ENCODE measurements at places on chromosomes 6 and 20.

GRCh38 chr6:16333580-16333979 lies 95.2 kb downstream of the GMPR start:
- DNase-seq = no peak

DNA sequence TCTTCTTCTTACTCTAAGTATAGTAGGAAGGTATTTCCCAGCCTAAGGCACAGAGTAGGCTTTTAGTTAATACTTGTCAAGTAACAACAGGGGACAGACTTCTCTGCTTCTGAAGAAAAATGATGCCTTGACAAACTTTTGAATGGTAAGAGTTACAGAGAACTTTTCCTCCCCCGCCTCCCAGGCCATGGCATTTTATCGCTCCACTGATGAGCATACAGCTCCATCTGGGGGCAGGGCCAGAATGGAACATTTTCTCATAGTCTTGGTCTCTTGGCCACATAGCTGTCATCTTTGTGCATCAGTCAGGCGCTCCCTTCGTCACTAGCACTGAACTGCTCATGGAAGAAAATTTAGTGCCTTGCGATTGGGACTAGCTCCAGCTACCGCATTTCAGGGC lies 1066.8 kb upstream of the CITED2 start:
- DNase-seq = no peak

GRCh38 chr20:43766385-43766784 lies 39.6 kb upstream of the GTSF1L start:
- no peak for DNase-seq

DNA sequence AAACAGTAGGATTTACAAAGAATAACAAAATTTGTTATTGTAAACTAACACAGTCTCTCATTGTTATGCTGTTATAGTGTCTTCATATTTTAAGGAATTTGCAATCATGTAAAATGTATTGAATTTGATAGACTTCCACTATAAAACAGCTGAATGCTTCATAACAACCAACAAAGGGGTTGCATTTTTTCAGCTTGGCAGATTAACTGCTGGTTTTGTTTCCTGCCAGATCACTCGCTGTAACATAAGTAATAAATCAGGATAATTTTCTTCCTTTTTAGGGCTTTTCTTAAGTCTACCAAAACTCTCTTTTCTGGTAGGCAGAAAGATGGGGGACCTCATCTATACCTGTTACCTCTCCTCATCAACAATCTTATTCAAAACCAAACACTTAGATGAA lies 169.8 kb downstream of the SAMD5 start:
- DNase-seq = no peak

GRCh38 chr6:20301256-20301655 lies 89.0 kb upstream of the MBOAT1 start:
- no peak for DNase-seq

GRCh38 chr20:825710-826421 lies 7.6 kb upstream of the FAM110A start:
- DNase-seq = no peak

DNA sequence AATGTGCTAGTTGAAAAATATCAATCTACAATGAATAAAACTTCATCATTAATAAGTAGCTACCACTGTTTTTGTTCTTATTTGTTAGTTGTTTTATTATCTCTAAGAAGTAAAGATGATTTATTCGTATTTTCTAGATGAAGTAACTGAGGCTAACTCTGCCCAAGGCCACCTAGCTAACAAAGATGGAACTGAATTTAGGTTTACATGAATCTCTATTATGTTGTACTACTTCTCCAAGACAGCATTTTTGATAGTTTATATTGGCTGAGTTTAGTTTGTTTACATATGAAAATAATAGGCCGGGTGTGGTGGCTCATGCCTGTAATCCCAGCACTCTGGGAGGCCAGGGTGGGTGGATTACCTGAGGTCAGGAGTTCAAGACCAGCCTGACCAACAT lies 121.5 kb downstream of the NCOA3 start:
- no peak for DNase-seq

- DNase-seq = no peak
Measured at GRCh38 chr6:100269189-100269588, 195.5 kb downstream of the SIM1 start.

- DNase-seq = no peak
Measured at GRCh38 chr20:49724408-49725223, 10.9 kb upstream of the B4GALT5 start.

GRCh38 chr6:111361648-111362047 lies 121.4 kb downstream of the REV3L start:
- no peak for DNase-seq

GRCh38 chr6:24547243-24547642 lies 52.5 kb downstream of the ALDH5A1 start:
- DNase-seq = no peak

DNA sequence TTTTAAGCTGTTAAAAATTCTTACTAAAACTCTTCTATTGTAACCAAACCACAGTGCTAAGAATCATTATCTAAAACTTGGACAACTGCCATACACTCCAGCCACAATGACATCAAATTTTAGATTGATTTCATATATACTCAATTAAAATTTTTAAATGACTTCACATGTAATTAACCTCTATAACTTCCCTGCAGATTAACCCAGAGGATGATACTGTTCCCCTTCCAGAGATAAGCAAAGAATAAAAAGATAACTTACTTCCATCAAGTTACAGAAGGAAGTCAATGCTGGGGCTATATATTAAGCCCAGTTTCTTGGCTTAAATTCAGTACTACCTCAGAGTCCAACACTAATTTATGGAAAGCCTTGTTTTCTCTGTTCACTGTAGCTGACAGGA lies 71.3 kb downstream of the ARHGAP18 start:
- DNase-seq = no peak

GRCh38 chr6:79261666-79262065 lies 27.2 kb upstream of the HMGN3 start:
- no peak for DNase-seq

DNA sequence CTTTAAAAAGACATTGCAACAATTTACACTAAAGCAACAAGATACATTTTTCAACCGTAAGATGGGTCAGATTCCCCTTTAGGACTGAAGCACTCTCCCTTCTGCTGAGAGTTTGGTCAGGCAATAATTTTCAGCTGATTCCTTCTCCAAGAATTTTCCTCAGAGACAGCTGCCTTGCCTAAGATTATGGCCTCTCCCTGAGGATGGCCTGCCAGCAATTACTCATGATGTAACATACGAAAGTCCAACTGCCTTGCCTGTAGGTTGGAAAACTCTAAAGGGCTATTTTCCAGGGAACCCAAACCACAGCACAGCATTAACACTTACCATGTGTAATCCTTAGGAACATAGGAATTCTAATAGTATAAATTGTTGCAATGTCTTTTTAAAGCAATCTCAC lies 229.1 kb upstream of the FLRT3 start:
- no peak for DNase-seq

- no peak for DNase-seq
Measured at GRCh38 chr6:170206851-170207431, 83.9 kb downstream of the DLL1 start.

GRCh38 chr6:137772541-137773250 lies 94.4 kb upstream of the TNFAIP3 start:
- DNase-seq = no peak

GRCh38 chr6:26094036-26094435 lies 6.8 kb downstream of the HFE start:
- DNase-seq = no peak

- no peak for DNase-seq
Measured at GRCh38 chr6:16064671-16065072, 64.2 kb upstream of the MYLIP start.

GRCh38 chr6:3456395-3456897 lies 404 bp downstream of the SLC22A23 start:
- DNase-seq = peak; percentile 5

DNA sequence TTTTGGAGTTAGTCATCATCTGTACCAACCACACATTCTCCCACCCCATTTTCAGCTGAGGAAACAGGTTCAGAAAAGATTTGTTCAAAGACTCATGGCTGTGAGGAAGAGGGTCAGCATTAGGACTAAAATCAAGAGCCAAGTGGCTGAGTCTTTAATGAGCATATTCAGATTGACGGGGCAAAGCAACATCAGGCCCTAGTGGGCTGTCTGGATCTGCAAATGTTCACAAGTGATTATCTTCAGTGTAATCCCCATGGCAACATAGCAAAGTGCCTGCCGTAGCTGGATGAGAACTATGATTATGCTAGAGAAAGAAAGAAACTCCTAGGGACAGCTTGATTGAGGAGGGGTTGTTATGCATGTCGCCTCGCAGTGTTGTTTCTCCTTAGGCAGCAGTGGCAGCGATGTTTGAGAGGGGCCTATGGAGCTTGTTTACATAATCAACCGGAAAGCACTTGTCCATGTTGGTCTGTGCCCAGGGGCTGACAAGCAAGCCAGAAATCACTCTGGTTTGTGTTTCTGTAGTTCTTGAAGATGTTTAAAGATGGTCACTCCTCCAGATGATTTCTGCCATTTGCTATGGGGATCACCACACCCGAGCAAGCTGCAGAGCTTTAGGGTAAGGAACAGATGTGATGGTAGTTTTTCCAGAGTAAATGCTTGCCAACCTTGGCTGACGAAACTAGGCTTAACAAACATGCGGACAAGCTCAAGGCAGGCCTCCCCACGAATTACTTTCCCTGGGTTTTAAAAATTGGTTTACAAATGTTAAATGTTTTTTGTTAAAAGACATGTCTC lies 124.3 kb upstream of the MLIP start:
- no peak for DNase-seq

DNA sequence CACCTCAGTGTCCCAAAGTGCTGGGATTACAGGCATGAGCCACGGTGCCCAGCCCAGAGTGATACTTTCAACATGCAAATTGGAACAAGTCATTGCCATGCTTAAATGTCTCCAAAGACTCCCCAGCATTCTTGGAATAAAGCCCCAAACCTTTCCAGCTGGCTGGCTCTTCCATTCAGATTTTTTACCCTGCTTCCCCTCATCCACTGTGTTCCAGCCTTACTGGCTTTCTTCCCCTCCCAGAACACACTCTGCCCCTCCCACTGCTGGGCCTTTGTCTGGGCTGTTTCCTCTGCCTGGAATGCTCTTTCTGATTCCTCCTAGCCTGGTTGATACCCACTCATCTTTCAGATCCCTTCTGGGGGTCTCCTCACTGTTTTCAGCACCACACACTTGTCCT lies 40.1 kb upstream of the NNAT start:
- no peak for DNase-seq

DNA sequence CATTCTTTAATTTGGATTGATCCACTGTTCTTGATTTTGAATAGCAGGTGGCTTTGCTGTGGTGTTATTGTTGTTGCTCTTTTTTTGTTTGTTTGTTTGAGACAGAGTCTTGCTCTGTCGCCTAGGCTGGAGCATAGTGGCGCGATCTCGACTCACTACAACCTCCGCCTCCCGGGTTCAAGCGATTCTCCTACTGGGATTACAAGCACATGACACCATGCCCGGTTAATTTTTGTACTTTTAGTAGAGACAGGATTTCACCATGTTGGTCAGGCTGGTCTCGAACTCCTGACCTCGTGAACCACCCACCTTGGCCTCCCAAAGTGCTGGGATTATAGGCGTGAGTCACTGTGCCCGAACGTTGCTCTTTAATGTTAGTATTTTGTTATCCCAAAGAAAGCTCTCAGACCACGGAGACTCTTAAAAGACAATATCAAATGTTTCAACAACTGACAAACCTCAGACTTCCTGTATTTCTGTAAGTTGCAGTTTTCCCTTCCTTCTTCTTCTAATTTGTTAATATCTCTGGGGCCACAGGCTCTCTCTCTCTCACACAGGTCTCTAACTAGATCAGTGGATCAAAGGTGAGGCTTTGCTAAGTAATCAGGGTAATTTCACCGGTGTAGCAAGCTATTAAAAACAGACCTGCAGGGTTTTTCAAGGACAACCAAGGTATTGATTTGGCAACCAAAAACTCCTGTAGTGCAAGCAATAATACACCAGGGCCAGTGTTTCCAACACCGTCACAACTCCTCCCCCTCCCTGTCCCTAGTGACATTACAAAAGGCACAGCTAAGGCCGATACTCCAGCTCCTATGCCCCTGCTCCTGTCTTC lies 48.8 kb upstream of the ZNF217 start:
- DNase-seq = no peak

- no peak for DNase-seq
Measured at GRCh38 chr6:129593233-129593564, 116.8 kb downstream of the ARHGAP18 start.

DNA sequence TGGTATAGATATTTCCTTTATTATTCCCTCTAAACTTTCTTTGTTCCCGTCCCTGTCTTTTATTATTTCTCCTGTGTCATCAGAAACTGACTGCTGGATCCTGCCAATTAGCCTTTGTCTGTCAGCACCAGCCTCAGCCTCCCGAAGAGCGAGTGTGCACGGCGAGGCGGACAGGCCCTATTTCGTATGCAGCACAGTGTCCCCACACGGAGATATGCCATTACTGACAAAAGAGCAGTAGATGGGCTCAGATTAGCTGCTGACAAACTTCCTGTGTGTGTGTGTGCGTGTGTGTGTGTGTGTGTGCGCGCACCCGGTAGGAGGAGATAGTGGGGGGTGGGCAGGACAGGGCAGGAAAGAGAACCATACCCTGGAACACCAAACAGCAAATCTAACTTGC lies 99.5 kb upstream of the ZFP64 start:
- DNase-seq = no peak

DNA sequence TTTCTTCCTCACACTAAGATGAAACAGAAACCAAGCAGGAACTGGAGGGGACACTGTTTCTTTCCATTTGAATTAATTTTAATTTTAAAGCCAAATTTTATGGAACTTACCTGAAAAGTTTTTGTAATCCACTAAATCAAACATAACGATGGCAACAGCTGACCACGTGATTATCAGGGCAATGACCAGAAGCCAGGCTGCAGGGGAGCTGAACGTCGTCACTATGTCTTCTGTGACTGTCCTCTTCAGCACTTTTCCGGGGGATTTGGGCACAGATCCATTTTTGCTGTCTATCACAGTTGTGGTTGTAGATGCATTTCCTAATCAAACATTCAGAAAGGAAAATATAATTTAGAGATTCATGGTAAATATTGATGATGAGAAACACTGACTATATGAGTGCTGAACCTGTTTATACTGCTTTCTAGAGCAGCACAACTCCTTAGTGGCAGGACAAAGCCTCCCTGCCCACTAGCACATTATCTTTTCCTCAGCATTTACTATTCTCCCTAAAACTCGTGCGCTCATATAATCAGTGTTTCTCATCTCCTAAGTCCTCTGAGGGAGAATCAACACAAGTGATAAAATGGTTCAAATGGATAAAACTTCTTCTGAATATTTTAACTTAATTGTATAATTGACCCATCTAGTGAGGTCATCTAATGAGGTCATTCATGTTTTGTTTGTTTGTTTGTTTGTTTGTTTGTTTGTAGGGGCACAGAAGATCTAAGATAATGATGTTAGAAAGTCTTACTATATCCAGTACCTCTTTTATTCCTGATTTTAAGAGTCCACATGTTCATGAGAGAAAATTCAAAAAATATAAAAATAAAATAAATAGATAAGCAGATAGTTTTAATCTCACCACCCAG lies 65.7 kb downstream of the TRDN start:
- no peak for DNase-seq
